T-helper 2 cell (primary cell): ENCODE measurements at places on chromosomes 4 and X.

DNA sequence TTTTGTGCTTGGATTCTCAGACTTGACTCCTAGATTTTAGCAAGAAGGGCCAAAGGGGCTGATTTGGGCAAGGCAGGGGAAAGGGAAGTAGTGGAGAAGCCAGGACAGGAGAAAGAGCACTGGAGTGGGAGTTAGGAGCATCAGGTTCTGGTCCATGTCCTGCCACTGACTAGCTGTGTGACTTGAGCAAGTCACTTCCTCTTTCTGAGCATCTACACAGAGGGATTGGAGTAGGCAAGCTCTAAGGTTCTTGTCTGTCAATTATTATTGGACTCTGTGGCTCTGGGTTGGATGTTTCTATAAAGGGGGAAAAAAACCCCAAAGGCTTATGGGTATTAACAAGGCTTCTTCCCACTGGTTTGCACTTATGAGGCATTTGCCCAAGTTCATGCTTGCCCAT, 24.4 kb downstream of the PLAC1 start:
- DNase-seq = no peak

DNA sequence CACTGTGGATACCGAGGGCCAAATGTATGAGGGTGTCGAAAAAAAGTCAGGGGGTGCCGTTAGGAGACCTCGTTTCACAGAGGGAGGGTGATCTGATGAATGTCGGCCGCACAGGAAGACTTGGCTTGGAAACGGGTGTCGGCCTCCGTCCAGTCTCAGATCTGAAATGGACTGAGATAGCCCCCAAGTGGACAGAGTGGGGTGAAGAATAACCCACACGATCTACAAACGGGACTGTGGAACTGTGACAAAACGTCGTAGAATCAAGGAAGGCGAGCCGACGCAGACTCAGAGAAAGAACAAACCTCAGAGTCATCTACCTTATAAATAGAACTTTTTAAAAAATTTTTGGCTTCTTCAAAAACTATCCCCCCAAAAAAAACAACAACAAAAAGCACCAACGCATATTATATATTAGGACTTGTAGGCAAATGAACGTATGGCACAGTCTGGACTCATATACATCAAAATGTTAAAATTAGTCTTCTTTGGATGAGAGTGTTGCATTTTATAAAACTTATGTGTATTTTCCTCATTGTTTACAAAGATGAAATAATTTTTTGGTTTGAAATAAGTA, 63.8 kb upstream of the IRF2 start:
- DNase-seq = peak; percentile 22

DNA sequence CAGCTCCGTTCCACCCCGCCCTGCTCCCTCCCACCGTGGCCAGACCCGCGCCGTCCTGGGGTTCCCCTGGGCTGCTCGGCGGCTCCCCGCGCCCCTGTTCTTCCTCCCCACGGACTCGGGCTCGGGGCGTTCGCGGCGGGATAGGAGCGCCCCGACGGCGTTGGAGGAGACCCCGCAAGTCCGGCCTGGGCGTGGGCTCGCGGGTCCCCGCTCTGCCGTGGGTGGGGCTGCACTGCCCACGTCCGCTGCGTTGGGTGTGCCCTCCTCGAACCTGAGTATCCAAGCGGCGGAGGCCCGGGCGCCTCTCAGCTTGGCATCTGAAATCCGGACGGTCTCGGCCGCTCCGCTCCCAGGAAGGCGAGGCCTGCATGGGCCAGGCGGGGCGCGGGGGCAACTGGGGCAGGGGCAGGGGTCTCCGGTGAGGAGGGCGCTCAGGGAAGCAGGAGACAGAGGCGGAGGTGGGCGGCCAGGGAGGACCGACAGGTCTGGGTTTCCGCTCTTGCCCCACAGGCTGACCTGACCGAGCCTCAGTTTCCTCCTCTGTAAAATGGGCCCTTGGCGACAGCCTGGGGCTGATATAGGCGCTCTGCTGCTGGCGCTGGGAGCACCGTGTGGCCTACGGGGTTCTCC, 12.0 kb upstream of the NAT8L start:
- no peak for DNase-seq

DNA sequence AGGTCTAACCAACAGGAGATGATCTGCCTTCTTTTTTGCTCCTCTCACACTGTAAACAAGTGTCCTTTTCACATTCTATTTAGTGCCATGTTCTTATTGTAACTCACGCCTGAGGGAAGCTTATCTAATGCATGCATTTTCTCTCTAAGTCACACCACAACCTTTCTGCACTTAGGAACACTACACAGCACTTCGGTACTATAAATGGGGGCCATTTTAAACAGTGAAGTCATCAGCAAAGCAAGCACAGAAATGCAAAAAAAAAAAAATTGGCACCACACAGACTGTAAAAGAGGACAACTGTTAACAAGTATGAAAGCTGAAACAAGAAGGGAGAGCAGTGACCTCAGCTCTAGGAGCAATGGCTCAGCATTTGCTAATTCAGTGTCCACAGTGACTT, 45.2 kb downstream of the PRSS12 start:
- no peak for DNase-seq

GRCh38 chr4:69835766-69836165, 24.2 kb downstream of the SULT1E1 start:
- DNase-seq = no peak

DNA sequence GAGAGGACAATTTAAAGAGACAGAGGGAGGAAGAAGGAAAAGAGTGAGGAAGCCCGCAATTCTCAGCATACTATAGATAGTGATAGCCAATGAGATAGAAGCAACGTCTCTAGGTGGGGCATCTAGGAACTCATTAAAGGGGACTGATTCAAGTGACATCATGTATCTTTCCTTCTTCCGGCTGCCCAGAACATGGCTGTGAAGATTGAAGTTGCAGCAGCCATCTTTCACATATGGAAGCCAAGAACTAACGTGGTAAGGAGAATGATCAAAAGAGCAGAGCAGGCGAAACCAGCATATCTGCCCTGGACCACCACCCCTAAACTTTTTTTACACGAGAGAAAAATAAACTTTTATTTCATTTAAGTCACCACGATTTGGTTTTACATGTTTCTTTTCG, 133.8 kb downstream of the DDX53 start:
- no peak for DNase-seq

- no peak for DNase-seq
Observed at GRCh38 chr4:112196461-112196860, 35.1 kb upstream of the AP1AR start.

GRCh38 chrX:8201896-8202331, 30.8 kb upstream of the VCX2 start:
- no peak for DNase-seq

DNA sequence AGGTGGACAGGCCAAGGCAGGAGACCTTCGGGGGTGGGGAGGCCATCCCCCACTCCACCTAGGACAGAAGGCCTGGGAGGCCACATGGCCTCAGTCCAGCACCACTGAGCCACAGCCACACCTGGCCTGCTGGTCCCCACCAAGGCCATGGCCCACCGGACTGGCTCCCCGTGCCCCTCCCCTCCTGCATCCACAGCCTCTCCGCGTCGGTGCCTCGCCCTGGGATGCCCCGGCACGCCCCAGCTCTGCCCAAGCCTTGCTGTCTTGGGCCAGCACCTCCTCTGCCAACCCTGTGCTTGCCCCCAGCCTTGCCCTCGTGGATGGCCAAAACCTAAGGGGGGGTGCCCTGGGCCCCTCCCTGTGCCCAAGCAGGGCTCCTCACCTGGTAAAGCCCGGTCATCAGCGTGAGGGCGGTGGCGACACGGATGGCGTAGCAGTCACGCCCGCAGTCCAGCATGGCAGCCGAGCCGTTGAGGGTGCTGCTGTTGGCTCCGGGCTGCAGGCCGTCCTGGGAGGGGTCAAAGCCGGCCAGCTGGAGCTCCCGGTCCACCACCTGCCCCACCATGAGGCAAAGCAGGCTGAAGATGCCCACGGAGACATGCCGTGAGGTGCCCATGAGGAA, 2.3 kb downstream of the SLC26A1 start:
- no peak for DNase-seq

GRCh38 chr4:178894126-178894525, 1451.9 kb upstream of the AGA start:
- no peak for DNase-seq

- no peak for DNase-seq
Observed at GRCh38 chr4:23906839-23907238, 17.0 kb upstream of the PPARGC1A start.

DNA sequence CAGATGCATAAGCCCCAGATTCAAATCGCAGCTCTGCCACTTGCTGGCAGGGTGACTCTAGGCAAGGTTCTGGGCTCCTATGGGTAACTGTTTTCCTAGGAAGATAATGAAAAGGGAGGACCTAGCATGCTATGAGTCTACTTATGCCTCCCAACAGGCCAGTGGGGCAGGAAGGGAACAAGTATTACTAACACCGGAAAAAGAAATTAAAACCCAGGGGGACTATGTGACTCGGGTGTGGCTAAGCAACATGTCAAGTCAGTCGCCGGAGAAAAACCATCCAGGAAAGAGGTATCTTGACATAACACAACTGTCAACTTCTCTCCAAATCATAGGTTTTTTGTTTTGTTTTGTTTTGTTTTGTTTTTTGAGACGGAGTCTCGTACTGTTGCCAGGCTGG, 45.5 kb upstream of the RBPJ start:
- DNase-seq = no peak

GRCh38 chrX:43971966-43972961, 926 bp downstream of the NDP start:
- no peak for DNase-seq

DNA sequence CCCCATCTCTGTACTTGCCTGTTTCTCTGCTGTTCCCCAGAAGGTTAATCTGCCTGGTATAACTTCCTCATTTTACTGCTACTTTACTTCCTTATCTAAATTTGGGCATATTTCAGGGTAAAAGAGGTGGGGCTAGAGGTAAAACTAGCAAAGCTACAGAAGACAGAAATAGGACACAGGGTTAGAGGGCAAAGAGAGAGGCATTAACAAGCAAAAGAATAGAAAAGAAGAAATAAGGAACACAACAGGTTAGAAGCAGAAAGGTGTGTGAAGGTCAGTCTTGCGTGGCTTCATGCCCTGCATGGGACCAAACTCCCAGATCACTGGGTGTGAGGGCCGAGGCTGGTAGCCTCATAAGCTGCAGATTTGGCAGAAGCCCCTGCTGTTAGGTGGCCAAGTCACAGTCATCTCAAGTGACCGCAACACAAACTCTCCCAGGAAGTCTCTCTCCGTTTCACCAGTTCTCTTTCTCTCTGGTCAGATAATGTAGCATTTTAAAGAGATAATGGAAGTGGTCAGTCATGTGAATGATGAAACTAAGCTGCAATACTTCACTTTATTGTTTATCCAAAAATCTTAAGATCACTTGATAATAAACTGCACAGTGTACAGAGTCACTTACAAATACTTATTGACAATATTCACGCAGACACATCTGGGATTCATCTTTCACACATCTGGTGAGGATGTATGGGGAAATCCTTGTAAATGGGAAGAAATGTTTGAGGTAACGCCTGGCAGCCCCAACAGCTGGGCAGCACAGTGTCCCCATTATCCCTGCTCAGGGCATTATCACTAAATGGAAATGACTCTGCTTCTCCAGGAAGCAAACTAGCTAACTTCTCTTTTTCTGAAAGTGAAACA, 16.4 kb downstream of the TMEM154 start:
- DNase-seq = no peak

- DNase-seq = peak; percentile 76
Observed at GRCh38 chr4:142405695-142406498, 440.2 kb downstream of the INPP4B start.

GRCh38 chr4:14169460-14169859, 541.9 kb upstream of the BOD1L1 start:
- DNase-seq = no peak

- no peak for DNase-seq
Observed at GRCh38 chr4:77367638-77368037, 210.6 kb downstream of the CCNG2 start.

GRCh38 chr4:151227731-151228130, 49.2 kb upstream of the PRSS48 start:
- no peak for DNase-seq
